ENCODE measurements at places on chromosomes 12 and 14.
A peak's percentile ranks its signal among the peaks of the same experiment; 100 is the strongest.

- no peak for DNase-seq
Observed at GRCh38 chr14:39268393-39268792, 34.7 kb downstream of the MIA2 start.

DNA sequence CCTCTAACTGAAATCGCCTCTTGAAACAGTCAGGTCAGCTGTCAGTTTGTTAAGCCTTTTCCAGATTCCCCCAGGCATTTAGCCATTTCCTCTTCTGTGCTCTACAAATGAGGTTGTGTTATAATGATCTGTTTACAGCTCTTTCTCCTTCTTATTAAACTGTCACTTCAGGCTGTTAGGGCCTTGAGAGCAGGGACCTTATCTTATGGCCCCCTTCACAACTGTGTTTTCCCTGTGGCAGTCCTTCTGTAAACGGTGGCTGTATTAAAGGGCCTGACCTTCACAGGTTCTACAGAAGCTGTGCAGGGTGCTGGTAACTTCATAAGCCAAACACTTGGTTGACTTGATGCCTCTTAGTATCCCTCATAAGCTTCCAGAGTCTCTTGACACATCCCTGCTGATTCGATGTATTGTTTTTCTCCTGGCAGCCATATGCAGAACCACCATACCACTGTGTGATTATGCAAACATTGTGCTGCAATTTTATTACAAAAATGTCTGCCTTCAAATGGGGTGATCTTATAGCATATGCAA is 104.7 kb downstream of the PLEKHA5 start:
- no peak for DNase-seq

GRCh38 chr12:130120012-130120805 is 42.1 kb upstream of the FZD10 start:
- DNase-seq = no peak

DNA sequence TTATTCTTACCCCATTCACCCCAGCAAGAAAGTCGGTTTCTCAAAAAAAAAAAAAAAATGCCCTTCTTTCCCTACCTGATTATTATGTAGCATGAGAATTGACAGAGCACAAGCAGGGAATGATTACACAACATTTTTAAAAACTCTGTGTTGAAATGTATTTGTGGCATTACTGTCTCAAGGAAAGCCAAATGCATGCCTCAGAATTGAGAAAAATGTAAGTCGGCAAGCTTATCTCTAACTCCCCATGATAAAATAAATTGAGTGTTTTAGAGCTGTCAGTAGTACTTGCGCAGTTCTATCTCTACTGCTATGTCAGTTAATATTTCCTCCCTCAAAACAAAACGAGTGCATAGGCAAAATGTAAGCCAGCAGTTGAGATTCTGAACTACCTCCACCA is 25.7 kb downstream of the ANO4 start:
- no peak for DNase-seq

DNA sequence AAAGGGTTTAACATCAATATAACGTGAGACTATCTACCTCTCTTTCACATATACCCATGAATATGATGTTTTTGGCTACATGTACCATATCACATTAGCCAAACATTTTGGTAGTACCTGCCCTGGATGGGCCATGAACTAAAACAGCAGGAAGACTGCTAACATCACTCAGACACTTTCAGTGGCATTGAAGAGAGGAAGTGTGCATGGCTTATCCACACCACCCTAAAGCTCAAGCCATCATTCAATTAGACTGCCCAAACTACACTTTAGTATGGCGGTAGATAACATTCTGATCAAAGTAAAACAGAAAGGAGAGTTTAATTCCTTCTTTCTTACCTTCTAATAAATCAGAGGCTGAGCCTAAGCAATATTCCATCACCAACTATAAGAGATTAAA is 103.0 kb downstream of the PEBP1 start:
- no peak for DNase-seq

DNA sequence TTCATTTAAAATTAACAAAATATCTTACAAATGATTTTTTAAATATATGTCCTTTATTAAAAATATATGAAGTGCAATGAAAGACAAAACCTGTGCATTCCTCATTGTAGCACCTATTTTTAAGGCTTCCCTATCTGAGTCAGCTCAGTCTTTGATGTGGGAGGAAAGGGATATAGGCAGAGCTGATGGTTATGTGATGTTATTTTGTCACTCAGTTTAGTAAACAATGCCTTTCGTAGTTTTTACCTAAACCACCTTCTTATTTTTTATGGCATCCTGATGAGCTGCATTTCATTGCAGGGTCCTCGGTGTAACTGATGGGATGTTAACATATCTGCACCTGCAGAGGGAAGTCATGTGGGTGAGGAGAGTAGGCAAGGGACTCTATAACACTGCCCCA is 58.9 kb upstream of the FRMD6 start:
- no peak for DNase-seq

GRCh38 chr14:91062600-91062999 is 2.2 kb upstream of the RPS6KA5 start:
- DNase-seq = no peak

DNA sequence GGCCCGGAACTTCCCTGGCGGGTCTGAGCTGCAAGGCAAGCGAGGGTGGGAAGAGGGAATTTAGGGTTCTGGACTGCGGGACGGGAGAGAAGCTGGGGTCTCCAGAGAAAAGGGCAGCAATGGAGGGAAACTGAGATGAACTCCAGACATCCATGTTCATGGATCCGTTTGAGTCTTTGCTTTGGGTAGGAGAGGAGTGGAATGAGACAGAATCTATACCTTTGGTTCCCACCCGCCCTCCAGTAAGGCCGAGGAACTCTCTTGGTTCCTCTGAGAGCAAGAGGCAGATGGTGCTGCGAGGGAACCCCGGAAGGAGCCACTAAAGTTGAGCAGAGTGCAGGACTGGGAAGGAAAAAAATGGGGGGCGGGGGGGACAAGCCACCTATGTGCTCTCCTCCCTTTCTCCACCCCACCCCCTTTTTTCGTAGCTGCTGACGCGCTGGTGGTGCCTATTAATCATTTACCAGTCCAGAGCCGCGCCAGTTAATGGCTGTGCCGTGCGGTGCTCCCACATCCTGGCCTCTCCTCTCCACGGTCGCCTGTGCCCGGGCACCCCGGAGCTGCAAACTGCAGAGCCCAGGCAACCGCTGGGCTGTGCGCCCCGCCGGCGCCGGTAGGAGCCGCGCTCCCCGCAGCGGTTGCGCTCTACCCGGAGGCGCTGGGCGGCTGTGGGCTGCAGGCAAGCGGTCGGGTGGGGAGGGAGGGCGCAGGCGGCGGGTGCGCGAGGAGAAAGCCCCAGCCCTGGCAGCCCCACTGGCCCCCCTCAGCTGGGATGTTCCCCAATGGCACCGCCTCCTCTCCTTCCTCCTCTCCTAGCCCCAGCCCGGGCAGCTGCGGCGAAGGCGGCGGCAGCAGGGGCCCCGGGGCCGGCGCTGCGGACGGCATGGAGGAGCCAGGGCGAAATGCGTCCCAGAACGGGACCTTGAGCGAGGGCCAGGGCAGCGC is 1.2 kb downstream of the SSTR1 start:
- peak; percentile 88 for DNase-seq

DNA sequence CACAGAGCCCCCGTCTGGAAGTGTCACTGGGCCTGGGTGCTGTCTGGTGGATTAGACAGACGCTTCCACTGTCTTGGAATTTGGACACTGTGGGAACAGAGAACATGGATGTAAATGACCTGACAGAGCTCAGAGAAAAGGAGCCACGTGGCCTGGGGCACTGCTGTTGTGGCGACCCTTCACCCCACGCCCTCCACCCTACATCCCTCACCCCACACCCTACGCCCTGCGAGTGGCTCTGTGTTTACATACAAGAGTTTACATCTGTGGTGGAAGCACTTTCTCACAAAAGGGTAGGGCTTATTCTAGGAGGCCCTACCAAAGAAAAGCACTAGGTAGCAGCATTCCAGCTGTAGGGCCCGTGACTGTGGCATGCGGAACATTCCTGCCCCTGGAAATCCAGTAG is 47.7 kb downstream of the B4GALNT3 start:
- no peak for DNase-seq

GRCh38 chr12:87656311-87656710 is 372.9 kb downstream of the C12orf50 start:
- no peak for DNase-seq

- no peak for DNase-seq
Observed at GRCh38 chr14:102505000-102505619, 4.5 kb downstream of the ANKRD9 start.

- DNase-seq = no peak
Observed at GRCh38 chr14:72714871-72715214, 179.1 kb downstream of the DPF3 start.

- DNase-seq = no peak
Observed at GRCh38 chr14:54450535-54450934, 9.4 kb upstream of the CNIH1 start.

DNA sequence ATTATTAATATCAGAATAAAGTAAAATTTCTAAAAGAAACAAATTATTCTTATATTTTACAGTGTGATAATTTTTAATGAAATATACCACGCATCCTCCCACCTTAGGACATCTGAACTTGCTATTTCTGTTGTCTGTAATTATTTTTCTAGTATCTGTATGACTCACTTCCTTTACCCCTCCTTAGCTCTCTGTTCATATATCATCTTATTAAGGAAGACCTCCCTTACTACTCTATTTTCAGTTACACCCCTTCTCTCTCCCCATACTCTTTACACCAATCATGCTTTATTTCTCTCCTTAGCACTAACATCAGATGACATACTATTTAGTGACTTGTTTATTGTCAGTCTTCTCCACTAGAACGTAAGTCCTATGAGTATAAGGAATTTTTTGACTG is 34.2 kb upstream of the C12orf50 start:
- no peak for DNase-seq

DNA sequence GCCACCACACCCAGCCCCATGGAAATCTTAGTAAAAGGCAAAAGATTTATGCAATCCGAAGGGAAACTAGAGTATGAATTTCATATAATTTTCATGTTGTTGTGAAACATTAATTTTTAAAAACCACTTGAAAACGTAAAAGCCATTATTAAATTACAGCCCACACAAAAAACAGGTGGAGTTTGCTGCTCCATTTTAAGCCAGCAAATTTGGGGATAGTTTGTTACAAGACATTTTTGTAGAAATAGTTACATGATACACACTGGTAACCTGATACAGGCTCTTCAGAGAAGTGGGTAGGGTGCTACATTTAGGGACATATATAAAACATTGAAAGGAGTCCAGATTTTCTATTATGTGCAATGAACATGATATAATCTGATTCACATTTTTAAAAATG is 17.6 kb downstream of the GNPTAB start:
- no peak for DNase-seq

GRCh38 chr12:67842124-67842523 is 147.1 kb upstream of the IFNG-AS1 start:
- DNase-seq = no peak

DNA sequence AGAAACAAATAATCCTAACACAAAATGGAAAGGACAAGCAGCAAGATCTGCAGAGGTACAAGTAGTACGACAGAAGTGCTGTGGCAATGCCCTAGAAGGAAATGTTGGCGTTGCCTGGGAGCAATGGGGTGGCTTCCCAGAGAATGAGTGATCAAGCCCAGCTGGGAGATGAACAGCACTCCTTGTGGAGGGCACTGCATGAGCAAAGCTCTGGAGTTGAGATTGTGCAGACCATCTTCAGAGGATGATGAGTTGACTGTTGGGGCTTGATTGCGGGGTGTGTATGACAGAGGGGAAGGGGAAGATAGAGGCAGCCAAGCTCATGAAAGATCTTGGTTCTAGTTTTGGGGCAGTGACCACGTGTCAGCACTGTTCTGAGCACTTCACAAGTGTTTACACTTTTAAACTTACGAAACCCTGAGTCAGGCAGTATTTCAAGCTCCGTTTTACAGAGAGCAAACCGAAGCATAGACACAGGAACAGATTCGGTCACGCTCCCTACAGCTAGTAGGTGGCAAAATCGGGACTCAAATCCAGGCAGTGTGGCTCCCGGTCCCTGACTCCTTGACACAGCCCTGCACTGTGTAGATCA is 127.2 kb upstream of the LHX5 start:
- DNase-seq = no peak

DNA sequence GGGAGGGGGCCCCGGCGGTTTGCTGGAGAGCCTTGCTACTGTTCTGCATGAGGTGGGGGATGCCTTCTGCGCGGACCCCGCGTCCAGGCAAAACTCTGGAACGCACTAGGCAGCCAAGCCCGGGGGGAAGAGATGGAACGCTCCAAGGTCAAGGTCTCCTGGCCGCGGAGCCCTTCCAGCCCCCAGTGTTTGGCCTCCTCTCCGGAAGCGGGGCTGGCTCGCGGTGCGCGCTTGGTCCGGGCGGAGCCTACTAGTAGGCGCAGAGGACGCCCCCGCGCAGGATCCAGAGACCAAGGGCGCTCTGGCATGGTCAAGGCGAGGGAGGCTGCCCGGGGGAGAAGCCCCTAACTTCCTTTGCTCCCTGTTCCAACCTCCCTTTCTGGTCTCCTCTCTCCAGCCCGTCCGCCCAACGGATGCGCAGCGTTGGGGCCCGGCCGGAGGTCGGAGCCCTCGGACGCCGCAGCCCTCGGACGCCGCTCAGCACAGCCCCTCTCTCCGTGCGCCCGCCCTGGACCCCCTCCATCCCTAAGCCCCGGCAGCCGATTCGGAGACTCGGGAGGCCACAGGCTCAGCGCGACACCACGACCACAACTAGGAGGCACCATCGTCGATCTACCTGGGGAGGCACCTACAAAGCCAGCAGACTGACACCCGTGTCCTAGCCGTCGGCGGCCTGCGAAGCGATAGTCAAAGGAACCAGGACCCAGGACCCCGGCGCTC is 669 bp upstream of the KCNK13 start:
- DNase-seq = peak; percentile 17

DNA sequence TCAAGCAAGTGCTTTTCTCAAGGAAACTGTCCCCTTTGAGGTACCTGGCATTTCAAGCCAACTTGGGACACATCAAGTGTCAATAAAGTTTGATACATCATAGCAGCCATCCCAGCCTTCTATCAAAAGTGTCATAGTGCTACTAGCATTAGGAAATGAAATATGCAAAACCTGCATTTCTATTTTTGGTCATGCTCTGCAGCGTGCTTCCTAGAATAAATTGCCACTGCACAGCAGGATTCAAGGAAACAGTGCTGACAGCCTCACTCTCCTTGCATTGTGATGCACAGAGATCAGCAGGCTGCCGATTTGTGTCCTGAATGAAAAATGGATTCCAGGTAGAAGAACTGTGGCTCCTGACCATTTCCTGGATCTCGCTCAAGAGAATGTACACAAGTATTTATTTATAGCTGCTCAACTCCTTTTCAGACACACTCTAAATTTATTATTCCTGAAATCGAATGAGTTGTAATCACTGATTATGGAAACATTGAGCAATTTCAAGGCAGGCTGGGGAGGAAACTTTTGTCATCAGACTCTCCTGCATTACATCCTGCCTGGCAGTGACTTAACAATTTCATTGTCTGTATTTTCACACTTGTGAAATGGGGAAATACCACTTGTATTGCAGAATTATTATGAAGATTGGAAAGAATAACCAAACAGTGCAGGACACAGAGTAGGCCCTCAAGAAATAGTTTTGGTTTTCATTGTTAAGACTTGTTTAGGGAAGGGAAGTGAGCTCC is 120.9 kb downstream of the SLC38A6 start:
- DNase-seq = no peak

- no peak for DNase-seq
Observed at GRCh38 chr12:106906715-106907114, 49.0 kb upstream of the TMEM263 start.

- DNase-seq = no peak
Observed at GRCh38 chr12:55708695-55709233, 1.1 kb upstream of the ITGA7 start.

- no peak for DNase-seq
Observed at GRCh38 chr12:120759591-120760348, 34.1 kb downstream of the ACADS start.
